GM19239 (cell line): ENCODE measurements at places on chromosomes 5 and 9.
A peak's percentile ranks its signal among the peaks of the same experiment; 100 is the strongest.

- no peak for DNase-seq
Measured at GRCh38 chr5:107470295-107470582, 200.5 kb downstream of the EFNA5 start.

- no peak for DNase-seq
Measured at GRCh38 chr9:125396799-125397198, 135.2 kb downstream of the GAPVD1 start.

DNA sequence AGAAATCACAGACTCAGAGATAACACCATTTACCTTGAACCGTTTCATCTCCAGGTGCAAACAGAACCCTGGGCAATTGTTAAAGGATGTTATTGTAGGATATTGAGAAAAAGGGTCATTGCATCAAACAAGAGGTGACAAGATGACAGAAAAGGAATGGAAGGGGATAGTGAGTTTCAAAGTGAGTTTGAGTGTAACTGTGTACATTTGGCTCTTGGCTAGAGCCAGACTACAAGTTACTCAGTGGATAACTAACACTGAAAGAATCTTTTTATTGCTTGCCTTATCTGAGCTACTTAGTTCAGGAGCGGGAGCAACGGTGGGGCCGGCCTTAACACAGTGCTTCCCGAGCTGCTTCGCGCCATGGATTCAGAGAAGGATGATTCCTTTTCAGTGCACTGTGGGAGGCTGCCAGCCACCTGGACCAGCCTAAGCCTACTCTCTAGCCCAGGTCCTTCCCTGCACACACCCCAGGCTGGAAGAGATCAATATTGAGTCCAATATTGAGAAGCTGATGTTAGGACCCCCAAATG is 193.4 kb downstream of the ATPSCKMT start:
- DNase-seq: no peak

DNA sequence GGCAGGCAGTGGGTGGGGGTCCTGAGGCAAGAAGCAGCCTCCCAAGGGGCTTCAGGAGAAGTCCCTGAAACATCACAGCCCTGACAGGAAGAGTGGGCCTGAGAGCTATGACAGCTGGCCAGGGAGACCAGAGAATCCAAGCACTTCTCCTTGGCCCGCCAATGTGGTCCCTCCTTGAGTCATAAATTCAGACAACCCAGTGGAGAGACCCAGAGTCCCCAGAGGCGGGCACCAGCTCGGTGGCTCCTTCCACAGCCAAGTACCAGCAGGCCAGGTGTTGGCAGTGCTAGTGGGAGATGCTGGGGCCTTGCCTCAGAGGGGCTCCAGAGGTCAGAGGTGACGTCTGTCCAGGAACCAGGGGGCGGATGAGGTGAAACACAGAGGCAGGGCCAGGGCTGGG is 1.6 kb upstream of the DOK3 start:
- DNase-seq: no peak

GRCh38 chr5:165497707-165498106 is 1992.3 kb downstream of the MAT2B start:
- DNase-seq: no peak

GRCh38 chr5:156526081-156526925 is 199.3 kb downstream of the SGCD start:
- no peak for DNase-seq

- no peak for DNase-seq
Measured at GRCh38 chr5:55509097-55509496, 25.7 kb downstream of the PLPP1 start.

DNA sequence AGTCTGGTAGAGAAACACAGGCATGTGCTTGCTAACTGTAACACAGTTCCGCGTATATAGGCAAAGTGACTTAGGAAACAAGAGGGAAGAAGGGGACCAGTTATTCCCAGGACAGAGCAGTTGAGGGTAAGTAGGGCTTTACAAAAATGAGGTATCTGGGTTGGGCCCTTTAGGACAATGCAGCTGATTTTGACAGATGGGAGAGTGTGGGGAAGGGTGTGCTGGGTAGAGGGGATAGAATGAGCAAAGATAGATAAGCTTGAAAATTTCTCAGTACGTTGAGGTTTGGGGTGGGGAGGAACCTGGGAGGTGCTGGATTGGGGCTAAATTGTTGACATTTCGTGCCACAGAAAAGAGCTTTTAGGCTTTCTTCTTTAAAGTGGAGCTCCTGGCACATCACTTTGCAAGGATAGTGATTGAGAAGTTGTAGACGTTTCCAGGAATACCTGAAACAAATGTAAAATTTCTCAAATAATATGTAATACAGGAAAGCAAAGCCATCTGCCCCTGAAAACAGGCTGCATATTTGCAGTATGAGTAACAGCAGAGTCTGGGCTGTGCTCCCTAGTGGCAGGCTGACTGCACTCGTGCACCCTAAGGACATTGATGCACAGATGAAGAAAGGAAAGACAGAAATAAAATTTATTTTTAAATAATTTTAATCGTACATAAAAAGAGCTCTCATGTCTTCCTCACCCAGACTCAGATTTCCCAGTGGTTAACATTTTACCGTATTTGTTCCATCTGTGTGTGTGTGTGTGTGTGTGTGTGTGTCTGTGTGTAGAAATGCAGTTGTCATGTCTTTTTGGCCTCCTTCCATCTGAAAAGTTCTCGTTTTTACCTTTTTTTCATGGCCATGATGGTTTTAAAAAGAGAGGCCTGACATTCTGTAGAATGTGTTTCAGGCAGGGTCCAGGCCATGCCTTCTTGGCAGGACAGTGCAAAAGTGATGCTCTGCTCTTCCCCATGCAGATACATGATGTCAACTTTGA is 144.9 kb upstream of the DMRT1 start:
- DNase-seq: no peak

- DNase-seq: no peak
Measured at GRCh38 chr9:84670138-84671041, 861 bp downstream of the NTRK2 start.

- no peak for DNase-seq
Measured at GRCh38 chr9:100394032-100394695, 32.8 kb upstream of the MSANTD3 start.

DNA sequence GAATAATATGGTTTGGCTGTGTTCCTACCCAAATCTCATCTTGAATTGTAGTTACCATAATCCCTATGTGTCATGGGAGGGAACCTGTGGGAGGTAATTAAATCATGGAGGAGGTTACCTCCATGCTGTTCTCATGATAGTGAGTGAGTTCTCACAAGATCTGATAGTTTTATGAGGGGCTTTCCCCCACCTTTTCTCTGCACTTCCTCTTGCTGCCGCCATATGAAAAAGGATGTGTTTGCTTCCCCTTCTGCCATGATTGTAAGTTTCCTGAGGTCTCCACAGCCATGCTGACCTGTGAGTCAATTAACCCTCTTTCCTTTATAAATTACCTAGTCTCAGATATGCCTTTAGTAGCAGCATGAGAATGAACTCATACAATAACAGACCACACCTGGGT is 63.7 kb upstream of the PRR16 start:
- DNase-seq: no peak

GRCh38 chr5:17910318-17910717 is 276.1 kb downstream of the TAF11L14 start:
- DNase-seq: no peak

- DNase-seq: peak; percentile 25
Measured at GRCh38 chr9:110110154-110110553, 97.8 kb downstream of the C9orf152 start.

GRCh38 chr9:101418518-101419430 is 16.8 kb downstream of the ALDOB start:
- no peak for DNase-seq

DNA sequence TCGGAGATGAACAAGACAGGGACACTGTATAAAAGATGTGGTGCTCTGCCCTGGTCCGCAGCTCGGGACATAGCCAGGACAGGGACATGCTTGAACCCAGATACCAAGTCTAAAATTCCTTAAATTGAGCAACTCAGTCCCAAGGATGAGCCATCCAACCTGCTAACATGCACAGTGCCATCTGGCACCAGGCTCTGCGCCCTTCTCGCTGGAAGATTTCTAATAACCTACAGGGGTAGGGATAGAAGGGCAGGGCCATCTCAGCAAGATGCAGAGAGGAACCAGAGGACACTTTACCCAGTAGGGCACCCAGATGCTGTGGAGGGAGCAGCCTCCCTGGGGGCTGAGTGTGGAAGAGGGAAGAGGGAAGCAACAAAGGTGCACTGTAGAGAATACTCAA is 60.1 kb downstream of the SEMA4D start:
- DNase-seq: no peak

DNA sequence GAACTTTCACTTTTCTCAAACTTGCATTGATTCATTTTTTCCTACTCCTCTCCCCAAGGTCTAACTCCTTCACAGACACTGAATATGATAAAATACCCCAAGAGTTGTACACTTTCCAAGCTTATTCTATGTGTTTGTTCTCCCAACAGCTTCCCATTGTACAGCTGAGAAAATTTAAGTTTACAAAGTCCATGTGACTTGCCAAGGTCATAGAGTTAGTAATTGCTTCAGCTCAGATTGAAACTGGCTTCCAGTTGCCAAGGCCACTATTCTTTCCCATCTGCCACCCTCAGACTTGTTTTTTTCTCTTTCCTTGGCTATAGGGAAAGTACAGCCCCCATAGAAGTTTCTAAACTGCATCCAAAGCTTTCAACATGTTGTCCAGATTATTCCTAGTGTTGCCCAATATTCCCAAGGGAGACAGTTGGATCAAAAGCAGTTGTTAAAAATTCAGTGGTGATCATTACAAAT is 34.8 kb downstream of the TNFSF8 start:
- no peak for DNase-seq

GRCh38 chr5:68949256-68949655 is 144.6 kb upstream of the SLC30A5 start:
- no peak for DNase-seq

DNA sequence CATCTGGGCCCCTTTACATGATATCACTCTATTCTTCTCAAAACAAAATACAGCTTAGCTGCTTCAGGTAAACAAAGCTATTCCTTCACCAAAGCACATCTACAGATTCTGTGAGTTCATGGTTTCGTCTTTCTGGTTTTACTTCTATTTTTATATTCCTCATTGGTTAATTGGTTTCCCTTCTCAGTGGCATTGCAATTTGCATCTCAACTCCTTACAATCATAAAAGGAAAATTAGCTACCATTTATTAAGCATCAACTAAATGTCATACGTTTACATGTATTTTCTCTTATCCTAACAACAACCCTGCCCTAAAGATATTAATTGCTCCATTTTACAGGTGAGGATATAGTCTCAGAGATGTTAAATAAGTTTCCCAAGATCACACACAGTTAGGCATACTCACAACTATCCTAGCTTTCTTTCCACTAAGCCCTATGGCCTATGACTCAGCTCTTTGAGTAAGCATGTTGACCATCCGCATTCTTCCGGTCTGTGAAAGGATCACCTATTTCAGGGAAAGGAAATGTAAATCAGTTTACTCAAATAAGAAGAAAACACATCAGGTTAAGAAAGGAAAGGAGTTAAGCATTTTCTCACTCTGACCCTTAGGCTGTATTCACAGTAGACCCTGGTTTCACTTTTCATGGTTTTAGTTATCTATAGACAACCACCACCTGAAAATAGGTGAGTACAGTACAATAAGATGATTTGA is 146.1 kb downstream of the CAAP1 start:
- no peak for DNase-seq

GRCh38 chr5:160188141-160189015 is 40.9 kb upstream of the FABP6 start:
- no peak for DNase-seq
